ENCODE measurements at places on chromosomes 5 and 9. TPM values are rescaled to one million over a fixed set of nuclear protein-coding genes. Genes with fewer than 3 reads are reported as not detected.

GRCh38 chr5:156094001-156094400 is 233.0 kb upstream of the SGCD start:
- no peak for DNase-seq

DNA sequence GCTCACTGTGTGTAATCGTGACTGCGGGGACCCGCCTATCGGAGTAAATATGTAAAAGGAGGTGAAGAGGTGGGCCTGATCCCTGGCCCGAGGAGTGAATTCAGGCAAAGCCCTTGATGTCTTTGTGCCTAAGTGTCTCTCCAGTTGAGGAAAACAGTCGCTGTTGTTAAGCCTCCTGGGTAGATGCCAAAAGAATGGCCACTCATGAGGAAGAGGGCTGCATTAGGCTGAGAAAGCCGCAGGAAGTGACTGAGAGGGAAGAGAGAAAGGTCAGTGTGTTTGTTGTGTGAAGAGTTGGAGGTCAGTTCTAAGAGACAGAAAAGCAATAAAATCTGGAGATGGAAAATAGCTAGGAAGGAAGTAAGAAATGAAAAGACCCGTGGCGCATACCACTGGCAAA is 35.8 kb upstream of the PIP5K1B start:
- no peak for DNase-seq

GRCh38 chr9:97768746-97769145 is 71.6 kb upstream of the XPA start:
- DNase-seq = no peak

GRCh38 chr5:14062178-14062577 is 81.0 kb upstream of the TRIO start:
- no peak for DNase-seq

DNA sequence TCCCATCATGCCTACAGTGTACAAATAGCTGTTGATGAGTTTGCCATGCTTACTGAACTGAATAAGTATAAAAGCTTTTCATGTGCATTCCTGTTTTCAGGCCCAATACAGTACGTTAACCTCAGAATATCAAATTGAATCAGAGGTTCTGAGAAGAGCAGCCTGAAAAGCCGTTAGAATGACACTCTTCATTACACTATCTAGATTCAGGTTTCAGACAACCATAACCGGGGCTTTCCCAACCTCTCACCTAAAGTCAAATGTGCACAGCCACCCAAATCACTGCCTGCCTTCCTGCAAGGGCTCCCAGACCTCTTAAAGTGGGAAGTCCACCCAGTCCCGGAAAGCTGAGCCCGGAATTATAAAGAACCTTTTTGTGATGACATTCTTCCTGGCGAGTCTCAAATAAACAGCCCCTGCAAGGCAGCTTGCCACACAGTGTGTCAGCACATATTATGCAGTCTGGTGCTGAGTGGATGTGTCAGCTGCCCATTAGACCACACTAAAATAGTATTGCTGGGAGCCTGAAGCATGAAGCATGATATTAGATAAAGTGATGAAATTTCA is 245.8 kb downstream of the TLE4 start:
- DNase-seq = no peak

DNA sequence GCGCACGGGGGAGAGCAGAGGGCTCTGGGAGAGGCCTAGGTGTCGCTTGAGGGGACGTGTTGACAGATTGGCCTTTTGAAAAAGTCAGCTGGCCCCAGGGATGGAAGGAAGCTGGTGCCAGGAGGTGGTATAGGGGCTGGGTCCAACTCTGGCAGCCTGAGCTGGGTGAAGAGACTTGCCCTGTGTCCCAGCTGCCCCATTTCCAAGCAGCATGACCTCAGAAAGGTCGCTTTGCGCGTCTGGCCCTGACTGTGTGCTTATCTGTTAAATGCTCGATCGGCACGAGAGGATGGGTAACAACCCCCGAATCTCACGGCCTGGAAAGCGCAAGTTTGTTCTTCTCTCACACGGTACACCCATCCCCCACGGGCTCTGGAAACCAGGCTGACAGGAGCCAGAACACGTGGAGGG is 31.2 kb upstream of the LAMC3 start:
- peak; percentile 67 for DNase-seq

DNA sequence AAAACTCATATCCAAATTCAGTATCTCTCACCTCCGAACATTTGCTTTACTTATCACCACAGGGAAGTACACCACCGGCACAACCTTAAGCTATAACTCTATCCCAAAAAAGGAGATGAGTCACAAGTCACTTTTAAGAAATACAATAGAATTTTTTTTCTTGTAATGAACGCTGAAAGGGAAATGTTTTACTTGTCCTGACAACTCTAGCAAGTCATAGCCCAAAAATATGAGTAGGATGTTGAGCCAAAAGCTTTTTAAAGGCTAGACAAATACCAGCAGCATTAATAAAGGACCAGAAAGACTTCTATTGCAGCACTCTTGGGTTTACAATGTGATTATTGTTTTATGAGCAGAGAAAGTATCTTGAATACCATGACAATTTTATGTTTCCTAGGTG is 147.3 kb upstream of the FST start:
- DNase-seq = no peak

DNA sequence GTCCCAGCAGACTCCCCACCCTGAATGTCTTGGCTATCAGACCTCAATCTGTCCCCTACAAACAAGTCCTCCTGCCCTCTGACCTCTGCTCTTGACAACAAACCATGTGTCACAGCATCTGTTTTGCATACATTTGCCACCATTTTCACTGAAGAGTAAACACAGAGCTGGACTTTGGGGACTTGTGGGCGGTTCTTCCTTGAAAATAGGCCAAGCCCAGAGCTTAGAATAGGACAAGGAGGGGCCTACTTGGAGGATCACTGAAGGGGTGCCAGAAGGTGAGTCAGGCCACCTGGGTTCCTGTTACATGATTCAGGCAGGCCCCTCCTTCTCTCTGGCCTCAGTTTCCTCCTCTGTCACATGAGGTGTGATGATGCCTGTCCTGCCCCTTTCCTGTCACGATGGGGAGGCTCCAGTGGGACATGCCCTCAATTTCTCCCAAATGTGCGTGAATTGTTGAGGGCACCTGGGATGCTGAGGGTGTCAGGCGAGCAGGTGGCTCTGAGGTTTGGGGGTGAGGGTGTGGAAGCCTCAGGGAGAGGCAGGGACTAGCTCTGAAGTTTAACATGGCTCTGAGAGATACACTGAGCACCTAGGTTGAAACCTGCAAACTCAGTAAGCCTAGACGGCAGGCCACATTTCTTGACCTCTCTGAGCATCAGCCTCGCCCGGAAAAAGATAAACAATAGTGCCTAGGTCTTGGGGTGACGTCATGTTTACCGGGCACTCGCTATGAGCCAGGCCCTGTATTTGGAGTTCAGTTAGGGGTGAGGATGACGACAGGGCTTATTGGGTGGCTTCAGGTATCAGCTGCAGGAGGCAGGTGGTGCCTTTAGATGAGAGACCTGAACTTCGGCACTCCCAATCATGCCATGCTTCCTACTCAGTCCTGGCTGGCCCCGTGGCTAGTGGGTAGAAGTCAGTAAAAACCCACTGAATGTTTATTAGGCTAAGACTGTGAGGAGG is 107.6 kb upstream of the PITX1 start:
- no peak for DNase-seq

- no peak for DNase-seq
Measured at GRCh38 chr9:96305171-96305570, 3.2 kb upstream of the HSD17B3 start.

DNA sequence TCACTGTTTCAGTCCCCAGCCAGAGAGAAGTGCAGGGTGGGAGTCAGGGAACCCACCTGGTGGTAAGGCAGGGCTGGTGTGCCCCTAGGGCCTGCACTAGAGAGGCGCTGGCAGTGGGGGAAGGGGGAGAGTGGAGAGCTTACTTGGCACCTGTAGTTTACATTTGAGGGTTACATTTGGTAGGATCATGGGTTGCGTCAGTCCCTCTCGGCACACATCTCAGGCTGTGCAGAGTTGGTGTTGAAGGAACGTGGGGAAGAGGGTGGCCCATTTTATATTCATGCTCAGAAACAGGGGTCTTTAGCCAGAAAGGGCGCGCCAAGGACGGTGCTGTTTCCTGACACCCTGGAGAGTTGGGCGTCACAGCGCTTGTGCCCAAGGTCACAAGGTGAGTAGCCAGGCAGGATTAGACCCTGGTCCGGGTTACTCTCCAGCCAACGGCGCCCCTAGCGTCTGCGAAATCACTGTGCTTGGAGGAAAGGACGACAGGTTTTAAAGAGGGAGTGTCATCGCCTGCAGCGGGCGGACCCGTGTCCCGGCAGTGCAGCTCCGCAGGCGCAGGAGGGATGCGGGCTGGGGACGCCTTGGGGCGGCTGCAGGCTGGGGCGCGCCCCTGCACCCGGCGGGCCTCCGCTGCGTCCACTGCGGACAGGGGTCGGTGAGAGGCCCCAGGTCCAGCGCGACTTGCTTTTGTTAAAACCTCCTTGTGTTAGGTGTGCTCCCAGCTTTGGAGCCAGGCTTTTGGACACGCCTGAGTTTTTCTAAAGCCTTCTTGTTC is 272.6 kb downstream of the FANCC start:
- DNase-seq = peak; percentile 72

DNA sequence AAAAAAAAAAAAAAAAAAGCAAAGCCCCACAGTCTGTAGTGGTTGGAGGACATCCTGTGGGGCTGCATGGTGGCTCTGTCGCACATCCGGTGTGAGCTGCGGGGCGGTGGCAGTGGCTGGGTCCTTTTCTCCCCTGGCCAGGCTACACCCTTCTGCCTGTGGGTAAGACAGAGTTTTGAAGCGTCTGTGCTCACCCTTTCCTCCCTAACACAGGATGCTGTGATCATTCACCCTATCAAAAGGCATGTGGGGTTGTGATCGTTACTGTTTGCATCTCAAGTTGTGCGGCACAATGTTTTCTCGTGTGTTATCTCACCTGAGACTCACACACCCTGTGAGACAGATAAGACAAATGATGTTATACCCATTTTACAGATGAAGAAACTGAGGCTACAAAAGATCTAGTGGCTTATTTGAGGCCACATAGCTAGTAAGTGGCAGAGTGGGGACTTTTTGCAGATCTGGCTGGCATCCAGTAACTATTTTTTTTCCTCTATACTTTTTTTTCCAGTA is 17.5 kb downstream of the IRF1 start:
- DNase-seq = no peak

DNA sequence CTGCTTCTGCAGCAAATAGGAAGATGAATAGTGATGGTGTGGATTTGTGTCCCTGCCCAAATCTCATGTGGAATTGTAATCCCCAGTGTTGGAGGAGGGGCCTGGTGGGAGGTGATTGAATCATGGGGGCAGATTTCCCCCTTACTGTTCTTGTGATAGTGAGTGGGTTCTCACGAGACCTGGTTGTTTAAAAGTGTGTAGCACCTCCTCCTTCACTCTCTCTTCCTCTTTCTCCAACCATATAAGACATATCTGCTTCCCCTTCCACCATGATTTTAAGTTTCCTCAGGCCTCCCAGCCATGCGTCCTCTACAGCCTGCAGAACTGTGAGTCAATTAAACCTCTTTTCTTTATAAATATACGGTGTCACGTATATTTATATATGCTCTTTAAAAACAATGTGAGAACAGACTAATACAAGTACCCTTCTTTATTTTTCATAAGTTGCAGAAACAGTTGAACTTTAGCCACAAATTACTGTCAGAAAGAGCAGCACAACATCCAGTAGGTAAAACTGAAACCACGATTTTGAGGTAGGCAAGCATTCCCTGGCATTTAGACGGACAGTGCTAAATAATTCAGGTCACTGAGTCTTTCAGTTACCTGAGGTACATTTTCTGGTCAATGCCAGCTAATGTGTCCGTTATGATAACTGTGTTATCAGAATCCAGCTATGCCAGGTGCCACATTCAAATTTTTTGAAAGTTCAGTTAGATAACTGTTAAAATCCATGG is 79.3 kb upstream of the SPEF2 start:
- no peak for DNase-seq

DNA sequence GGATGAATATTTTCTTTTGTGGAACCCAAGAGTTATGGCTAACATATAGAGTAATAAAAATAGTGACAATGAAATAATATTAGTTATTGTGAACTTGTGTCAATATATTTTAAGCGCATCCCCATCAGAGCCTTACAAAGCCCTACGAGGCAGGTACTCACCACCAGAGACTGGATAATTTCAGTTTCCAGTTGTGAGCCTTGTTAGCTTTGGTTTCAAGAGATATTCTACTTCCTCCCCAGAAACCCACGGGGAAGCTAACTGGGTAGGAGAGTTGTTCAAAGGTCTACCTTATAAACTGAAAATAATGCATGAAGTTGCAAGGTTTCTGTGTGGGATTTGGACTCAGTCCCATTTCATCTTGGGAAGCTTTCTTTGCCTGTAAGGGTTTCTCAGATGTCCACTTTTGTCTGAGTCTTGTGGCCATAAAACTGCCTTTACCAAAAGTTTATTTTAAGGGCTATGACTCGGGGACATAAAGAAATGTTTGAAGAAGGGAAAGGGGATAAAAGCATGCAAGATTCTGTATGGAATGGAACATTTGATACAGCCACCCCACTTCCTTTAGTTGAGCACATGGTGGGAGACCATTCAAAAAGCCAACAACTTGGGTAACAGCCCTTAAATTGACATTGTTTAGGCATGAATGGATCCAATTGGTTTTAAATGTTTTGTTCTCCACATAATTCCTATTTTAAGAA is 57.4 kb upstream of the ANKRD55 start:
- no peak for DNase-seq

DNA sequence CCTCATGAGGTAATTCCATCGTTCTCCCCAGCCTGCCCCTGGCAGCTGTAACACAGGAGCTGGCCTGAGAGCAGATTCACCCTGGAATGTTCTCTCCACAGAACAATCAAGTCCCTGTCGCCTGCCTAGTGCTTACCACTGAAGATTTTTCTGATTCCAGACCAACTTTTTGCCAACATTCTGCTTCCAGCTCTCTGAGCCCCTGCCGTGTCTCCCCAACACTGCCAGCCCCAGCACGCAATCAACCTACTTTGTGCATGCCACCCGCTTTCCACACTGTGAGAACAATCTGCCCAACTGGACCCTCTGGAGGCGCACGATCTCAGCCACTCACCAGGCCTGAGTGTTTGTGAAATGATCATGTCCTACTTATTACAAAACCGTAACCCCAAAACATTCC is 62.6 kb downstream of the PSMB7 start:
- DNase-seq = no peak

DNA sequence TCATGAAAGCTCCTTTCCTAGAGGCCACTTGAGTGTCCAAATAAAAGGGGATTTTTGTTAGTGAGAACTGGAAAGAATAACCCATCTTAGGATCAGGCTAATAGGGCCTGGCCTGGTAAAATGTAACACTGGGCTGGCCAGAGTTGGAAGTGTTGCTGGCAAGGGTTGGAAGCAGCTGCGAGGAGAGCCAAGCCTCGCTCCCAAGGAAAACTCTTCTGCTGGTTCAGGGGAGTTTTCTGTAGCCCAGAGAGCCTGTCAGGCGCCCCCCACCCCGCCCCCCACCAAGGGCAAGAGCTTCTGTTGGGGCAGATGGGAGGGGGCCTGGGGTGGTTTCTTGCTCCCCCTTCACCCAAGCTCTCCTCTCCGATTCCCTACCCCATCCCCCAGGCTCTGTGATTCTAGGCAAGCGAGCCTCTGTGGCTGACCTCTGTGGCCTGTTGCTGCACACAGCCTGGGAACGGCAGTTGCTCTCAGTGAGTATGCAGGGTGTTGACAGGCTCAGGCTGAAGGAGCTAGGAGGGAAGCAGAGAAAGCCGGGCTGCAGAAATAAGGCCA is 547.8 kb downstream of the CCDC171 start:
- DNase-seq = peak; percentile 78

KCNT1 gene
- 3.1 TPM for total RNA-seq

AGXT2 gene
- total RNA-seq = not detected

ANXA2R gene
- total RNA-seq = 1.2 TPM

NR2F1-AS1 gene
- 0.57 TPM for total RNA-seq

All from left ventricle myocardium superior (tissue), 1 donor.